ENCODE measurements at places on chromosomes 2 and 18.

DNA sequence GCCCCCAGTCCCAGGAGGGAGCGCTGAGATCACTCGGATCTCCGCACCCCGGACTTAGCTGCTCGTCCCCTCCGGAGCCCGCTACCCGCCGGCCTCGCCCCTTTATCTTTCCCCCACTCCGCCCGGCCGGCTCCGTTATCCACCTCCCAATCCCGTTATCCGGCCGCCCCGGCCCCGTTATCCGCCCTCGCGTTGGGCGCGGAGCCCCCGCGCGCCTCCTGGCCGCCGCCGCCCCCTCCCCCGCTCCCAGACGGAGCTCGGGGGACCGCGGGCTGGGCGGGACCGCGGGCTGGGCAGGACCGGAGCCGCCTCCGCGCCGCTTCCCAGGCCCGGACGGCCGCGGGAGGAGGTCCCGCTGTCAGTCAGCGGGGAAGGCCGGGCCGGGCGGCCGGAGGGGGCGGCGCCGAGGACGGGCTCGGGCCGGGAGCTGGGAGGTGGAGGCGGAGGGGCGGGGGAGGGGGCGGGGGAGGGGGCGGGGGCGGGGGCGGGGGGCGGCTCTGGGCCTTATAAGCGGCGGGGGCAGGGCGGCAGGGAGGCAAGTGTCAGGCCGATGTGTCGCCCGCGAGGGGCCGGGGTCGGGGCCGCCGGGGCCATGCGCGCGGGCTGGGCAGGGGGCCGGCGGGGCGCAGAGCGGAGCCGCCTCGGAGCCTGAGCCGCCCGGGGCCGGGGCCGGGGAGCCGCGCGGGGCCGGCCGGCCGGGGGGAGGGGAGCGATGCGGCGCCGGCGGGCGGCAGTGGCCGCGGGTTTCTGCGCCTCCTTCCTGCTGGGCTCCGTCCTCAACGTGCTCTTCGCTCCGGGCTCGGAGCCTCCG is at the start of gene PKDCC:
TSS of gene PKDCC (plus strand) at position 534 of the 811 bp plus-strand sequence. CDS start at position 713, 179 bp downstream.
- DNase-seq, result no peak

DNA sequence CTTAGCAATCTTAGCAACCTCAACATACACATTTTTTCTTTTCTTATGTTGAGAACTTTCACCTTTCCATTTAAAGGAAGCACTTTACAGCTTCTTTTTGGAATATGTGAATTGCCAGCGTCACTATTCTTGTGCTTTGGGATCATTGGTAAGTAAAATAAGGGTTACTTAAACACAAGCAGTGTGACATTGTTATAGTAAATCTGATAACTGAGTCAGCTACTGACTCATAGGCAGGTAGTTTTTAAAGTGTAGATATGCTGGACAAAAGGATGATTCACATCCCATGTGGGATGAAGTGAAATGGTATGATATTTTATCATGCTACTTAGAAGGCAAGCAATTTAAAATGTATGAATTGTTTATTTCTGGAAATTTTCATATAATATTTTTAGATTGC is 637.2 kb downstream of the DCDC2C start:
- no peak for DNase-seq

GRCh38 chr18:44231936-44232335 is 448.8 kb upstream of the SETBP1 start:
- no peak for DNase-seq

DNA sequence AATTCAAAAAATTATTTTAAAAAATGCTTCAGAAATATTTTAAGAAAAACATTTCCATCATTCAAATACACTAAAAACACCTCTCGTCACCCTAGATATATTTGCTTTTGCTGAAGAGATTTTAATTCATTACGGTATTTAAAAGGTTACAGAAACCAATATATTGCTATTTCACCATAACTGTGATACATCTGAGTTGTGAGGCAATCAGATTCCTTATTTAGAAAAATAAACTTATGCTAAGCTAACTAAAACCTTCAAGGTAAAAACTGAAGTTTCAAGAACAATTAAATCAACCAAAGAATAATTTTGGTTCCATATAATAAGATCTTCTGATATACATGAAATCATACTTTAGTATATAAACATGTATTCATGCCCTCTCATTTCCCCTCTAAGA is 32.8 kb downstream of the PELI1 start:
- DNase-seq, result no peak

DNA sequence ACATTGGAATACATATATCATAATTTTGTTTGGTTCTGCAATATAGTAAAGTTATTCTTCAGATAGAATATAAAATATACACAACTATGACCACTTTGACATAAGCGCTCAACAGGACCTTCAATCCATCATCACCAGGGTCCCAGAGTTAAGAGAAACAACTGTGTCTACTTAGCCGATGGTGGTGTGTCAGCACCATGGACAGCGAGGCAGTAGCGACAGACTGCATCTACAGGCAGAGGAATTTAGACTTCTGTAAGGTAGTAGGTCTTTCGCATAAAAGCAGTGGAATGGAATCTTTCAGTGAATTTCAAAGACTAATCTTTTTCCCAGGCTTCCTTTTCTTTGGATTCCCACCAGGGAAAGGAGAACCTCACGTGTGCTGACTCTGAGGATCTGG is 20.5 kb upstream of the LRPPRC start:
- no peak for DNase-seq

DNA sequence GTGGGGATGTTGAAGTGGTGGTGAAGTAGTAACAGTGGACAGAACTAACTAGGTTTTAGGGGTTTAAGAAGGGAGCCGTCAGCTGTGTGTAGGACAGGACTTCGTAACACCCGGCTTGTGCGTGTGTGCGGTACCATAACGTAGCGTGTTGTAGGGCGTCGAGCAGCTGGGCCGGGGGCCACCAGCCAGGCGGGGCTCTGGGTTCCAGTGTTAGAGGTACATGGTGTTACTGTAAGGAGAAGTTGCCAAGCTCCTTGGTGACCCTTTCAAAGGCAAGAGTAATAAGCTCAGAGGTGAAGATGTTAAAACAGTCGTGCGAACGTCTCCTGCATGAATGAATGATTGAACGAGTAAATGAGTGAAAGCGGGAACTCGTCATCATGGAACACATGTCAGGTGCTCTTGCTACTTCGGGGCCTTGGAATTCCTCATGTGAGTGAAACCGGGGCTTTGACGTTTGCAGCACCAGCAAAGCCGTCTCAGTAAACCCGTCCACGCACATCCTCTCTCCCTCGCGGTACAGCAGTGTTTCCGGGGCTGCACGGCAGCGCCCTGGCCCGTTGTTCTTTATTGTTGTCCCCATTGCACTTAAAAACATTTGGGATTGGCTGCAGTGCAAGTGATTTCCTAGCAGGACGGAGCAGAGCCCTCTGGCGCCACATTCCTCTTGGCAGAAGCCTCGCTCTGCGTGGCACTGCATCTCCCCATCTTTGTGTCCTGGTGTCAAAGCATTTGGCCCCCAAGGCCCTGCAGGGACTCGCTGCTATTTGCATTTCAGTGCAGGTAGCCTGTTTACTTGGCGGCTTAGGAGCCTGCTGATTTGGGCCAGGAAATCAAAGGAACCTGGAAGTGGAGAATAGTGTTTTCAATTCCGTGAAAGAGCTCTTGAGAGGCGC is 115.0 kb downstream of the GBX2 start:
- no peak for DNase-seq

GRCh38 chr2:11141319-11141718 is 13.9 kb upstream of the SLC66A3 start:
- DNase-seq, result no peak

- no peak for DNase-seq
Measured at GRCh38 chr18:10455726-10456453, 1.5 kb downstream of the APCDD1 start.

GRCh38 chr18:28284132-28284531 is 107.2 kb upstream of the CDH2 start:
- DNase-seq, result no peak

DNA sequence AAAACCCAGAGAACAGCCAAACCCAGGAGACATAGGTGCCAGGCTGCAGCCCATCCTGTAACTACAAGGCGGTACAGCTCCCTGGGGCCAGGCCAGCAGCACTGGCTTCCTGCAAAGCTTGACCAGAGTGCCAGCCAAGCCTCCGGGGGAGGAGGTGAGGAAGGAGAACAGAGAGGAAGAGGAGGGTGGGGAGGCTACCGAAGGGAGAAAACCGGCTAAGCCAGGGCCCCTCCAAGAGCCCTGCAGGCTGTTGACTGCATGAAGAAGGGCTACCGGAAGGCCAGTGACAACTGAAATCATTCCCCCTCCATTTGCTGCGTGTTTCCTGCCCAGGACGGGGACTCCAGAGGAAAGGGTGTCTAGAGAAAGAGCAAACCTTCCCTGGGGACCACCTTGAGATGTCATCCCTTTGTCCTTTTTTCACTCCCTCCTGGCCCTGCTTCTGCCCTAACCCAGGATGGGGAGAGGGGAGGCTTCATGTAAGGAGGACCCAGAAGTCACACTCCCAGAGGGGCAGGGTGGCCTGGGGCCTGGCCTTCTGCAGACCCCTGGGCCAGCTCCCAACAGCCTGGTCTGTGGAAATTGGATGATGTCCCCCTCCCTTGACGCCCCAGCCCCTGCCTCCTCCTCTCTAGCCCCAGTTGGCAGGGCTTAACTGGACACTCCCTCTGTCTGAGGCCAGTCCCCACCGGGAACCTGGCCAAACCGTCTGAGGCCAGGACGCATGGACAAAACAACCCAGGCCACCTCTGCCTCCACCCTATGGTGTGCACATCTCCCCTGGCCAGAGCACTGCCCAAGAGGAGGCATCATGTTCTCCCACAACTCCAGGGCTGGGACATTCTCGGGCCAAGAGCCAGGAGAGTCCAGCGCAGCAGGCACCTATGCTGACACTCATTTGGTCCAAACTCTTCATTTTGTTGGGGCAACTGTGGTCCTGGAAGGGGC is 207.8 kb downstream of the CYP26B1 start:
- DNase-seq, result no peak

- no peak for DNase-seq
Measured at GRCh38 chr2:127208313-127208712, 11.8 kb downstream of the CYP27C1 start.

DNA sequence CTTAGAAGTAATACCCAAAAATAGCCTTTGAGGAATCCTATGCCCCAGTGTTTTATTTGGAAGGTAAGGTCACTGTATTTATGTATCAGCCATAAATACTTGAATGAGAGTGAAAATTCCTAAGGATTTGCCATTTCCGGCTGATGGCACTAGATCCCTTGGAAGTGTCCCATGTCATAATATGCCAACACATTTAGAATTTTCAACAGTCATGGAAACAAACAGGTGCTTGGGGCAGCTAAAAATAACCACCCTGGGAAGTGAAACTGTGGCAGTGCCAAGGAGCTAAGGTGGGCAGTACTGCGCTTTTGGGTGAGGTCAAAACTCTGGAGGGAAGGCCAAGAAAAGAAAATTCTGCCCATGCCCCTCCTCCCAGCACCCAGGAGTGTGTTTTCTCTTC is 80.2 kb downstream of the TCF7L1 start:
- DNase-seq, result no peak

DNA sequence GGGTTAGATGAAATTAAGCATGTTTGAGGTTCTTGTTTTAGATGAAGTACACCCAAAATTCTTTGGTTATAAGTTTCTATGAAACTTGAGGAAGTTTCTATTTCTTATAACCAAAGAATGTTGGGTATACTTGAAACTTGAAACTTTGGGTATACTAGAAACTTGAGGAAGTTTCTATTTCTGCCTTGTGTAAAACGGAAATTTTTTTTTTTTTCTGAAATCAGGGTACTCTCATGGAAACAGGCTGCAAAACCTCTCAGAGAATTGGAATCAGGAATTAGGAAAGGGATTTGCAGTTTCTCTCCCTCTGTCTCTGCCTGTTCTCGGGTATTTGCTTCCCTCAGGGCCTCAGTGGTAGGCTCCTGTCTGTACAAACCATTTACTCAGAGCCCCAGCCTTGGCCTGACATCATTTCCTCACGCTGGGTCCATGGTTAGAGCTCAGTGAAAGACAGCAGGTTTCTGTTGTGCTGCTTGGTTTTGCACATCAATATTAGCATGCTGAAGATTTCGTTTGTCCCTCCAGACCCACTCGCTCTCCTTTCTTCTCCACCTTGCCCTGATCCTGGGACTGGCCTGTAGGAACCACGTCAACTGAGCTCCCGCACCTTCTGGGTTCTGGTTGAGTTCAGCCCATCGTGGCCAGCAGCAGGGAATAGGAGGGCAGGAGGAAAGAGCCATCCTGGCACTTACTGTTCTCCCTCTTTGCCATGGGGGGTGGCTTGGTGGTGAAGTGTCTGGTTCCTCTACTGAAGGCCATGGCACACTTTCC is 106.4 kb downstream of the POLR1A start:
- DNase-seq, result no peak

GRCh38 chr2:37877457-37878315 is 47.4 kb upstream of the RMDN2 start:
- no peak for DNase-seq

- no peak for DNase-seq
Measured at GRCh38 chr2:27721335-27721734, 50.2 kb upstream of the MRPL33 start.

GRCh38 chr2:235917506-235917905 is 250.7 kb downstream of the GBX2 start:
- DNase-seq, result no peak

DNA sequence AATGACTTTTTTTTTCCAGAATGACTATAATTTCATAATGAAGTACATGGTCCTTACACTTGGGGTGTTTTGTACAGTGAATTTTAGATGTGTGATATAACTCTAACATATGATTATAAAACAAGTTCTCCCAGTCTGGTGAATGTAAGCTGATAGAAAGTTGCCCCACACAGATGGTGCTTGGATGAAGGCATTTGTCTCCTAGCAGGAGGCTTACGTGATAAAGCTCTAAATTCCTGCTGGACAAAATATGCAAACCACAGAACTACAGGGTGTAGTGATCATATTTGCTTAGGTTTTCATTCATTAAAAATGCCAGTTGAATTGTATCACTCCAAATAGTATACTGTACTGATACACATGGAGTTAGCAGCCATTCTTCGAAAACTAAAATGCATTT is 85.5 kb downstream of the DSC3 start:
- DNase-seq, result no peak

DNA sequence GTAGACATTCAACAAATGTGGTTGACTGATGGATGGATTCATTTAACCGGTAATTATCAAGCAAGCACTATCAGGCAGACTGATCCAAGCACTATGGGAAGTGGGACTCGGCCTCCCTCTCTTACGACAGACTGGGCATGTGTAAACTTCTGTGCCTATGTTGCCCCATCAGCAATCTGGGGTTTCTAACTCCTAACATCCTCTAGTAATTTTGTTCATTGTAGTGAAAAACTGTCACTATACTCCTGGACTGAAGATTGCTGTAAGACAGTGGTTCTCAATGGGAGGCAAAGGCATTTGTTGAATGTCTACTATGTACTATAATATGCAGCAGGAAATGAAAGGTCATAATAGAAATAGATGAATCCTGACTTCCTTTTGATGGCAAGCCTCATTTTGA is 51.2 kb upstream of the CREB1 start:
- no peak for DNase-seq

GRCh38 chr2:237576974-237577373 is 10.6 kb downstream of the PRLH start:
- DNase-seq, result no peak

GRCh38 chr2:152411154-152411553 is 76.2 kb downstream of the FMNL2 start:
- DNase-seq, result no peak

GRCh38 chr18:25727281-25727985 is 363.0 kb downstream of the SS18 start:
- DNase-seq, result no peak
